ENCODE measurements at places on chromosomes 1 and 21. TPM values are rescaled to one million over a fixed set of nuclear protein-coding genes. Genes with fewer than 3 reads are reported as not detected.

FCRL2 gene
- total RNA-seq: not detected

CAMTA1 gene
- 58.4 TPM for total RNA-seq

ADORA1 gene
- total RNA-seq: 0.19 TPM

OR2AK2 gene
- total RNA-seq: not detected

TACSTD2 gene
- total RNA-seq: 43.9 TPM

DIO1 gene
- not detected for total RNA-seq

PAQR6 gene
- 0.19 TPM for total RNA-seq

SYPL2 gene
- not detected for total RNA-seq

RAB25 gene
- not detected for total RNA-seq

C2CD4D gene
- total RNA-seq: not detected

FMN2 gene
- 1.5 TPM for total RNA-seq

PI4KB gene
- total RNA-seq: 55.3 TPM

ANGEL2 gene
- 40.9 TPM for total RNA-seq

F5 gene
- not detected for total RNA-seq

MROH9 gene
- total RNA-seq: not detected

ASB17 gene
- not detected for total RNA-seq

GJA9 gene
- total RNA-seq: not detected

SIM2 gene
- 0.05 TPM for total RNA-seq
